Stimulated activated CD4-positive, alpha-beta T cell treated with anti-CD3 and anti-CD28 coated beads, Interleukin-1b, Interleukin-23, amount 100 ng/mL, for 1 hour (primary cell): ENCODE measurements at places on chromosomes 3 and 15.

- no peak for DNase-seq
Measured at GRCh38 chr3:22887664-22888291, 315.3 kb upstream of the UBE2E2 start.

DNA sequence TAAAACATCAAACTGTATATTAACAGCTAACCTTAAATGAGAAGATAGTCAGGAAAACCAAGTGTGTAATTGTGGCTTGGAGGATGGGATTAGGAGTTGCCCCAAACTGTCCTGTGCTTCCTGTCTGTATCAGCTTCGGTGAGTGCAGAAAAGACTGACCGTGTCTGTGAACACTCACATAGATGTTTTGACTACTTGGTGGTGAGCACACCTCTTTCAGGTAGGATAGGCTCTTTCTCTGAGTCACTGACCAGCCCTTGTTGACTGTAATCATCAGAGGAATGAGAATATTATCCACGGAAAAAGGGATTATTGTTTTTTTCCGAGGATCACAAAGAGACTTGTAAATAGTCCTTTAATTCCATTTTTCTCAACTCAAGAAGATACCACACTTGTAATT lies 51.5 kb downstream of the GMNC start:
- DNase-seq = no peak

DNA sequence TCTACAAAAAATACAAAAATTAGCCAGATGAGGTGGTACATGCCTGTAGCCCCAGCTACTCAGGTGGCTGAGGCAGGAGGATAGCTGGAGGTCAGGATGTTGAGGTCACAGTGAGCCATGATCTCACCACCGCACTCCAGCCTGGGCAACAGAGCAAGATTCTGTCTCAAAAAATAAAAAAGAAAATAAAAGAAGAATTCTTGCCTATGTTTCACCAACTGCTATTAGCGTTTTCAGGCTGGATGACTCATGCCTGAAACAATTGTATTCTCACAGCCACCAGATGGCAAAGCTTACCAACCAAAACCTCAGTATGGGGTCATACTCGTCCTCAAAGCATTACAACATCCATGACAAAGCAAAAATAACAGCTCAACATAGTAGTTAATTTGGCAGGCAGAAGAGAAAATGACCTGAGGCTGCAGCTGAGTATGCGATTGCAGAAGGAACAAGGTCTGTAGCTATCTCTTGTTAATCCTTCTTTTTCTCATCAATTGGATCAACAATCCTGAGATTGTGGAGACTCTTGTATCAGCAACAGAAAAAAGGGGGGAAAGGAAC lies 52.2 kb downstream of the TP53BP1 start:
- no peak for DNase-seq

GRCh38 chr3:189566550-189567130 lies 64.5 kb upstream of the TP63 start:
- no peak for DNase-seq

DNA sequence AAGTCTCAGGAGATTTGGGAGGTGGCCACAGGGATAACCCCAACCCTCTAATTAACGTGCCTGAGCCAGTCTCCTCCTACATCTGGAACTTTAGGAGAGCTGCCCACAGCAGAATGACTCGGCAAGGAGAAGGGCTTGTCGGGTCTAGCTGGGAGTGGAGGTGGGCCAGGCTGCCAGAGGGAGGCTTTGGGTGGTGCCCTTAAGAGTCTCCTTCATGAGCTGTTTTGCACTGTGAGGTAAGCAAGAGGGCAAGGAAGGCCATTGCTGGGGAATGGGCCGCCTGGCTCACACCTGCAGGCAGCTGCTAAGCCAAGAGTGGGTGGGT lies 3.6 kb upstream of the TNK2 start:
- DNase-seq = no peak

DNA sequence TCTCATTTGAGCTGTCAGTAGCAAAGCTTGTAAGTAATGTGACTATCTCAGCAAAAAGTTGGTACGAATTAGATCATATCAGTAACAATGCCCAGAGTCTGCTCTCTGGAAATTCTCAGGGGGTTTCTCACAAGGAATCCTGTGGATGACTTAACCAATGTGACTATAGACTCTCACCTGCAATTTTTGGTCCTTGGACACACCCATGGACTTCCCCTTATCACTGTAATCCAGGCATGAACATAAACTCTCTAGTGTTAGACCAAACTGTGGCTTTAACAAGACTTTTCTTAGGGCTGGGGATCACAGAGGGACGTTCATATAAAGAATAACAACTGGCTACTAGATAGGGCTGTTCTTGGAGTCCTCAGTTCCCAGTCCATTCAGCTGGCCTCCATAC lies 3.9 kb upstream of the ZNF80 start:
- no peak for DNase-seq

DNA sequence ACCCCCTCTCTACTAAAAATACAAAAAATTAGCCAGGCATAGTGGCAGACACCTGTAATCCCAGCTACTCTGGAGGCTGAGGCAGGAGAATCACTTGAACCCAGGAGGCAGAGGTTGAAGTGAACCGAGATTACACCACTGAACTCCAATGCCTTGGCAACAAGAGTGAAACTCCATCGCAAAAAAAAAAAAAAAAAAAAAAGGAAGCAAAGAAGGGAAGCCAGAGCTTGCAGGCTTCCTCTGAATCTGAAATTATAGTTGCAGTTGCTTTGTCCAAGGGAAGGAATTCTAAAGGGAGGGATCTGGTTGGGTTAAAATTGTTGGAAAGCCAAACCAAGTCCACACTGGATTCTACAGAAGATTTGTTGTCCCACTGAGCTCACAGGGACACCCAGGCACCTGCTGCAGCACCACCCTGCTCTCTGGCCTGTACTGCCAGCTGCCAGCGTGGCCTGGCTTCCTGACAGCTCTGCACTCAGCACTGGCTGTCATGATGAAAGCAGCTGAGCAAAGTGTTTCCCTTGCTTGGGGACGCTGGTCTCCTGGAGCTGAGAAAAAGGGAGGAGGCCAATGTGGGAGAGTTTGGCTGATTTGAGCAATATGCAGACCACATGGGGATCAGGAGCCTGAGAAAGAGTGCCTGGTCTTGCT lies 88.8 kb upstream of the HES1 start:
- no peak for DNase-seq

DNA sequence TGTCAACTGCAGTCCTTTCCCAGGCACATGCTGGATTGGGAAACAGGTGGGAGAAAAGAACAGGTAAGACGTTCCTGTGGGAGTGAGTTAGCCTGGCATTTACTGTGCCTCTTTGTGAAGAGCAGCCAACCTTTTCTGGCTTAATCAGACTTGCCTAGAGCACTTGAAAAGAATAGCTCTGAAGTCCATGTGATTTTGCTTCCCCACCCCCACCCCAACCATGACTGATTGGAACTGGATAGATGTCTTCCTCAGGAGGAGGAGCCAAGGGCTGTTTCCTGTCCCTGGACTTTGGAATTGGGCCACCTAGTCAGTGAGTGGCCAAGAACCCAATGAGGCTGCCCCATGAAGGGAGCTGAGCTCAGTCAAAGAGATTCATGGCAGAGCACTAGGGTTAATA lies 4.7 kb upstream of the TMEM41A start:
- no peak for DNase-seq

GRCh38 chr3:159844801-159845261 lies 143.8 kb upstream of the IL12A start:
- DNase-seq = no peak
